Fibroblast of upper back skin (primary cell): ENCODE measurements at places on chromosomes 7 and 10.

GRCh38 chr10:47025540-47026300, 114.5 kb downstream of the PTPN20 start:
- DNase-seq: peak; percentile 78

DNA sequence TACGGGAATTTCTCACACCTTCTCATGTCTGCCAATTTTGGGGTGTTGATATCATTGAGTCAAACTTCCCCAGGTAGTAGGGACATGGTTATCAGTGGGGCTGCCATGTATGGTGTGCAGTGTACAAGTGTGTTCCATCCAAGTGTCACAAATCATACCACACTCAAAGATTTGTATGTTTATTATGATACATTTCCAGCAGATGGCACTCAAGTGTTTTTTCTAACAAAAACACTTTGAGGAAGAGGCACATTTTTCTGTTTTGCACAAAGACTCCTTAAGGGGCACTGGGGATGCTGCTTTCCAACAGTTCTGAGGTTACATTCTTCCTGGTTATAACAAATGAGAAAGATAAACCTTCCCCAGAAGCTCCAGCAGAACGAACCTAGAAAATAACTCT, 414.5 kb downstream of the REEP3 start:
- DNase-seq: no peak

DNA sequence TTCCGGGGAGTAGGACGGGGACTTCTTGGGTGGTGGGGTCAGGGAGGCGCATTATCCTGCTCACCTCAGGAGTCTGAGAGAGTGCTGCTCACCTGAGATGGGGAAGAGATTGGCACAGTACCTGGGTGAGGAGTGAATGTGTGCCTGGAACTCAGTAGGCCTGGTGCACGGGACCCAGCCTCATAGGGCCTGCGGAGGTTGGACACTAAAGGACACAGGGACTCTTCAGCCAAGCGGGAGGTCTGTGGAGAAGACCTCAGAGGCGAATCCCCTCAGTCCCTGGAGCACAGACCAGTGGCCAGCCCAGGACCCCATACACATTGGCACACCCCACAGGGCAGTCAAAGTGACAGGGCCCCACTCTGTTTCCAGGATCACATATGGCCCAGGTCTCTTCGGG, 73.2 kb downstream of the OAT start:
- DNase-seq: no peak

GRCh38 chr7:138962561-138963270, 18.5 kb downstream of the KIAA1549 start:
- no peak for DNase-seq

- DNase-seq: no peak
Measured at GRCh38 chr7:44727937-44728262, 20.7 kb upstream of the ZMIZ2 start.

- DNase-seq: no peak
Measured at GRCh38 chr7:916291-916941, 38.1 kb downstream of the ADAP1 start.

GRCh38 chr7:85286446-85286845, 99.6 kb upstream of the SEMA3D start:
- DNase-seq: no peak

DNA sequence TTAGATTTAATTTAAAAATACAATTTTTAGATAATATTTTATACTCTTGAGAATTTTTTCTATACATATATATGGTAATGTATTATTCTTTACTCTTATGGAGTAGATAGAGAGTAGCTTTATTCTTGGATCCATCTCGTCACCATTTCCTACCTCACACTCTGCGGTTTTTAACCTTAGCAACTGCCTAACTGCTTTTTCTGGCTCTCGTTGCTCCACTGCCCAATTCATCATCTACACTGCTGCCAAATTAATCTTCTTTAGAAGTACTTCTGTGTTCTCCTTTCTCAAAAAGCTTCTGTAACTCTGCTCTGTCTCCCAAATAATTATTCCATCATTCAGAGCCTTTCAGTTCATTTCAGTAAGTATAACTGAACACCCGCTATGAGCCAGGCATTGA, 35.3 kb downstream of the CAPZA2 start:
- no peak for DNase-seq

GRCh38 chr10:60892571-60892970, 51.4 kb downstream of the RHOBTB1 start:
- DNase-seq: no peak
